ENCODE measurements at places on chromosomes 11 and 22. TPM values are rescaled to one million over a fixed set of nuclear protein-coding genes. Genes with fewer than 3 reads are reported as not detected.

The KIAA0930 gene
- total RNA-seq, result 109 TPM

The SLC17A6 gene
- not detected for total RNA-seq

The KCNJ4 gene
- total RNA-seq, result 0.27 TPM

The LDHAL6A gene
- total RNA-seq, result not detected

The NTM gene
- total RNA-seq, result 92.1 TPM

The ADAMTS15 gene
- 16.8 TPM for total RNA-seq

The KCNE3 gene
- 0.72 TPM for total RNA-seq

The FGF19 gene
- total RNA-seq, result not detected

The CELSR1 gene
- total RNA-seq, result 27.9 TPM

- no peak overlapping the region for H3K4me3 ChIP-seq
- no peak for DNase-seq
- no peak overlapping the region for H3K27ac ChIP-seq
- peaks cover 10% of the 10 kb centered on the region for H3K4me1 ChIP-seq
- H3K27me3 ChIP-seq, result no peaks in the 10 kb centered on the region
Observed at GRCh38 chr11:46896719-46897406, 21.5 kb downstream of the LRP4 start.

DNA sequence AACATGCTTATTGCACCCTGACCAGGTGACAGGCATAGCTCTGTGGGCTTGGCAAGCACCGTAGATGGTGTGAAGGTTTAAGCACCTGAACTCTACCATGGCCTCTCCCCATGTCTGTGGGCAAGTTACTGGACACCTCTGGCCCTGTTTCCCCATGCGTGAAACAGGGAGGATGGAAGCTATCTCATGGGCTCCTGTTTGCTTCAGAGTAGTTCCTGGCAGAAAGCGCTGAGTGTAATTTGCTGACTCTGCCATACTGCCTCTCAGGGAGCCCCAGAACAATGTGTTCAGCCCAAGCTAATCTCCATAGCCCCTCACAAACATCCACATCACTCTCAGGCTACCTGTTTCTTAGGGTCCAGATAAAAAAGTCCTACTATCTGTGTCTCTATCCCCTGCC is 2.4 kb downstream of the CBX6 start:
- no peaks in the 10 kb centered on the region for H3K27me3 ChIP-seq
- peak; percentile 6 for DNase-seq
- no peak overlapping the region for H3K27ac ChIP-seq
- H3K4me3 ChIP-seq, result no peak overlapping the region
- peaks cover 1% of the 10 kb centered on the region for H3K36me3 ChIP-seq

DNA sequence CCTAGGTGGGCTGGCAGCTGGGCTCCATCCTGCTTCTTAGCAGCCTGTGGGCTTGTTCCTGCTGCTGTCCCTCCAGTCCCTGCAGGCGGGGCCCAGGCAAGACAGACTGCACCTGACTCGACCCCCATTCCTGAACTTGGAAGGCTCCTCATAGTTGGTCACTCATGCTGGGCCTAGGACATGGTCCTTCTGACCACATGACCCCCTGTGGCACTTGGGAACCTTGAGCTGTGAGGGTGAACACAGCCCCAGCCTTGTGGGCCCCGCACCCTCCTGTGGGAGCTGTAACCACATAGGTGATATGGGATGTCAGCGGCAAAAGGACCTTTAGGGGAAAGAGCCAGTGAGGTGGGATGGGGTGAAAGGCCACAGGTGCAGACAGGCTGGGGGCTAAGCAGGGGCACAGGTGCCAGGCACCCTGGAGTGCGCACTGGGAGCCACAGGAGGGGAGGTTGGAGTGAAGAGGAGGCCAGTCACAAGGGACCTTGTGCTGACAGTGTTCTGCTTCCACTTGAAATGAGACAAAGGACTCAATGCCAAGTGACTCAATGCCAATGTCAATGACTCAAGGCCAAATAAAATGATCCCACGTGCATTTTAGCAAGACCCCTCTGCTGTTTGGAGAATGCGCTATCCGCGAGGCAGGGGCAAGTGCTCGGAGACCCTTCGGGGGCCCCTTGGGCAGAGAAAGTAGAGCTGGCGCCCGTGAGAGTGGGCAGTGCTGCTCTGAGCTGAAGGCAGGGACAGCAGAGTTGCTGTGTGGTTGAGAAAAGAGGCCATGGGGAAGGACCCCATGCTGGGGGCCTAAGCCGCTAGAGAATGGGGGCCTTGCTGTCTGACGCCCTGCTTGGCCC is 90.7 kb downstream of the MORC2 start:
- H3K4me3 ChIP-seq, result no peak overlapping the region
- no peaks in the 10 kb centered on the region for H3K27me3 ChIP-seq
- peak; percentile 68 for DNase-seq
- H3K27ac ChIP-seq, result no peak overlapping the region
- no peaks in the 10 kb centered on the region for H3K36me3 ChIP-seq

- no peak for DNase-seq
- peaks cover 3% of the 10 kb centered on the region for H3K36me3 ChIP-seq
- no peaks in the 10 kb centered on the region for H3K4me1 ChIP-seq
- H3K4me3 ChIP-seq, result no peak overlapping the region
Observed at GRCh38 chr11:7473717-7474116, 11.6 kb upstream of the OLFML1 start.

GRCh38 chr22:25407859-25408229 is 156.6 kb upstream of the GRK3 start:
- H3K27me3 ChIP-seq, result peaks cover under 1% of the 10 kb centered on the region
- H3K4me3 ChIP-seq, result no peak overlapping the region
- no peaks in the 10 kb centered on the region for H3K36me3 ChIP-seq
- H3K27ac ChIP-seq, result no peak overlapping the region
- H3K4me1 ChIP-seq, result peaks cover 16% of the 10 kb centered on the region

GRCh38 chr11:118434553-118435289 is 1.6 kb upstream of the KMT2A start:
- no peaks in the 10 kb centered on the region for H3K36me3 ChIP-seq
- H3K4me3 ChIP-seq, result peak overlapping the region; percentile 93
- H3K4me1 ChIP-seq, result peaks cover 36% of the 10 kb centered on the region
- H3K27me3 ChIP-seq, result no peaks in the 10 kb centered on the region
- H3K27ac ChIP-seq, result peak overlapping the region; percentile 91
- no peak for DNase-seq

DNA sequence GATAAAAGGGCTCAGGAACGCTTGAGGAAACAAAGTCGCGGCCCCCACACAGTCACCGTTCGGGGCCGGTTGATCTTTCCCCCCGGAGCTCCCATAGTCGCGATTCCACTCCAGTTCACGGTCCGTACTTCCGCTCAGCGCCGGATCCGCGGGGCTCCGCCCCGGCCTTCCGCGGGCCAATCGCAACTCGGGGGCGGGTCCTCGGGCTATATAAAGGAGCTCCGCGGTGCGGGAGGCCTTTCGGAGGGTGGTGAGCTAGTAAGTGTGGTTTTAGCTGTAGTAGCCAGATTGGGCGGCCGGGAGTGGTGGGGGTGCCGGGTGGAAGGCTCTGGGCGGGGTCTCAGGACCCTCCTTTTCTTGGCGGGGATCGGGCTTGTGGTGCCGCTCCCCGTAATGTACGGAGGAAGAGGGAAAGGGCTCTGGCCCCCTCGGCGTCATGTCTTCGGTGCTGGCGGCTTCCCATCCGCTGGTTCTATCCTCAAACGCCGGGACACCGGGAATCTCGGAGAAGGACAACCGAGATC is at the start of the genes C11orf98 and CSKMT:
Gene C11orf98 (minus strand): TSS at position 136 of the 524 bp plus-strand sequence. CDS start 41 bp downstream, at position 95.
Gene CSKMT (plus strand): TSS at position 238 of the 524 bp plus-strand sequence. CDS start 568 bp downstream, outside the sequence.
- peaks cover 7% of the 10 kb centered on the region for H3K36me3 ChIP-seq
- H3K4me3 ChIP-seq, result peak within 1 kb of the TSS; percentile 94
- H3K27me3 ChIP-seq, result no peaks in the 10 kb centered on the region
- DNase-seq, result peak; percentile 98
- H3K4me1 ChIP-seq, result peaks cover 31% of the 10 kb centered on the region
- H3K27ac ChIP-seq, result peak within 1 kb of the TSS; percentile 93

GRCh38 chr22:17774206-17774925 is at the start of gene BID:
Gene BID, minus strand, starts transcription at chr22:17774469. Its CDS starts 24,353 bp downstream, at chr22:17750116.
- H3K4me3 ChIP-seq, result peak within 1 kb of the TSS; percentile 73
- no peaks in the 10 kb centered on the region for H3K27me3 ChIP-seq
- H3K36me3 ChIP-seq, result no peaks in the 10 kb centered on the region
- no peak for DNase-seq

GRCh38 chr11:57349491-57350274 is 11.5 kb downstream of the P2RX3 start:
- H3K36me3 ChIP-seq, result peaks cover 2% of the 10 kb centered on the region
- peaks cover 13% of the 10 kb centered on the region for H3K27me3 ChIP-seq
- no peak overlapping the region for H3K4me3 ChIP-seq
- no peak for DNase-seq
- H3K27ac ChIP-seq, result no peak overlapping the region

DNA sequence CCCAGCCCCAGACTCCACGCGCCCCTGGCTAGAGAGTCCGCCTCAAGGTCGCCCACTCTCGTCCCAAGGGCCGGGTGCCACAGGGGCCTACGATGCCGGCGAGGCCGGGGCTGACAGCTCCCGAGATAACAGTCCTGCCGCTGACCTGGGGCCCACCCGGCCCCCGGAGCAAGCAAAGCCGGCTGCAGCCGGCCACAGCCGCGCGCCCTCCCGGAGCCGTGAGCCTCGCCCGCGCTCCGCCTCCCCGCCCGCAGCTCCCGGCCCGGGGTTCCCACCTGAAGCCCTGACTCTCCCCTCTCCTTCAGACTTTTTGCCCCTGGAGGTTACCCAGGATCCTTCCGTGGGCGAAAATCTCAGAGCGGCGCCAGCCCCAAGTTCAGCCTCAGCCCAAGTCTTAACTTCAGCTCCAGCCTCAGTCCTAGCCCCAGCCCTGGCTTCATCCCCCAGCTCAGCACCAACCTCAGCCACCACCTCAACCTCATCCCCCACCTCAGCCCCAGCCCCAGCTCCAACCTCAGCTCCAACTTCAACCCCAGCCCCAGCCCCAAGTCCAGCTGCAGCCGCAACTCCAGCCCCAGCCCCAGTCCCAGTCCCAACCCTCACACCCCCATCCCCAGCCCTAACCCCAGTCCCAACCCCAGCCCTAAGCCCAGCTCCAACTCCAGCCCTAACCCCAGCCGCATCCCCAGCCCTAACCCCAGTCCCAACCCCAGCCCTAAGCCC is 1.7 kb downstream of the KLHDC7B start:
- H3K4me3 ChIP-seq, result no peak overlapping the region
- H3K27ac ChIP-seq, result peak overlapping the region; percentile 66
- H3K36me3 ChIP-seq, result peaks cover 2% of the 10 kb centered on the region
- peaks cover 15% of the 10 kb centered on the region for H3K4me1 ChIP-seq
- no peaks in the 10 kb centered on the region for H3K27me3 ChIP-seq

DNA sequence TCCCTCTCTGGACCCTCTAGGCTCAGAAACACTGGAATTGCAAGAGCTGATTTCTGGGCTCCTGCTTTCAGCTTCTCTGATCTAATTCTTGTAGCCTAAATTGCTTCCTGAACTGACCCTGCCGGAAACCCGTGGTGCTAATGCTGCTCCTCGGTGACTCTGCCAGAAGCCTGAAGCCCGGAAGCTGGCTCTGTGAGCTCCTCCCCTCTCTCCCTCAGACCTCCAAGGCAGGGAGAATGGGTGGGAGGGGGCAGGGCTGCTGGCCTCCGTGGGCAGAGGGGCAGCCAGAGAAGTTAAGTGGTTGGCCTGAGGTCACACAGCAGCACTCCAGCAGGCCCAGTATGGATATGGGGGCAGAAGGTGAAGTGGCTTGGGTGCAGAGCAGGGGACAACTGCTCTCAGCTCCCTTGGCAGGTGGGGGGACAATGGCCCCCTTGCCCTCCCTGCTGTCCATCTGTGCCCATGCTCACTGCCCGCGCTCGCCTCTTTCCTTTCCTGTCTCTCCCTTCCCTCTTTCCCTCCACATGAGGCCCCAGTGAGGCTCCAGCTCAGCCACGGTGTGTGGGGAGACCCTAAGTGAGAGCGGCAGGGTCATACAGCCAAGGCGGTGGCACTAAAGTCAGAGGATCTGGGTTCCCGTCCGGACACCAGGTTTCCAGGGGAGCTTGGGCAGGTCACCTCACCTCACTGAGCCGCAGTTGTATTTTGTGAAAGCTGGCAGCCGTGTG is 16.2 kb downstream of the CAPN5 start:
- peaks cover 2% of the 10 kb centered on the region for H3K36me3 ChIP-seq
- no peak overlapping the region for H3K4me3 ChIP-seq

DNA sequence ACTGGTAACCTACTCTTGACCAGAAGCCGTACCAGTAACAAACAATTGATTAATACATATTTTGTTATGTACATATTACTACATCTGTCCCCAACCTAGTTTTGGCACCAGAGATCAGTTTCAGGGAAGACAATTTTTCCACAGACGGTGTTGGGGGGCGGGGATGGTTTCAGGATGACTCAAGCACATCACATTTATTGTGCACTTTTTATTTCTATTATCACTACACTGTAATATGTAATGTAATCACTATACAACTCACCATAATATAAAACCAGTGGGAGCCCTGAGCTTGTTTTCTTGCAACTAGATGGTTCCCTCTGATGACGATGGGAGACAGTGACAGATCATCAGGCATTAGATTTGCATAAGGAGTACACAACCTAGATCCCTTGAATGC is 15.5 kb downstream of the DGCR8 start:
- no peak for DNase-seq
- H3K4me3 ChIP-seq, result no peak overlapping the region
- no peak overlapping the region for H3K27ac ChIP-seq
- peaks cover 2% of the 10 kb centered on the region for H3K4me1 ChIP-seq
- no peaks in the 10 kb centered on the region for H3K27me3 ChIP-seq
- peaks cover 64% of the 10 kb centered on the region for H3K36me3 ChIP-seq

- DNase-seq, result no peak
- no peaks in the 10 kb centered on the region for H3K36me3 ChIP-seq
- H3K27me3 ChIP-seq, result no peaks in the 10 kb centered on the region
- H3K4me1 ChIP-seq, result peaks cover 34% of the 10 kb centered on the region
Observed at GRCh38 chr22:40050258-40050657, 55.5 kb downstream of the FAM83F start.

- no peak for DNase-seq
- peak overlapping the region; percentile 98 for H3K4me3 ChIP-seq
- peaks cover 21% of the 10 kb centered on the region for H3K4me1 ChIP-seq
- peaks cover 9% of the 10 kb centered on the region for H3K27me3 ChIP-seq
- H3K36me3 ChIP-seq, result peaks cover under 1% of the 10 kb centered on the region
Observed at GRCh38 chr11:43644621-43645299, 35.8 kb upstream of the HSD17B12 start.

GRCh38 chr22:30855677-30856518 is 112.7 kb downstream of the MORC2 start:
- H3K4me3 ChIP-seq, result no peak overlapping the region
- peaks cover 2% of the 10 kb centered on the region for H3K27me3 ChIP-seq
- H3K27ac ChIP-seq, result no peak overlapping the region
- peaks cover 6% of the 10 kb centered on the region for H3K36me3 ChIP-seq
- no peaks in the 10 kb centered on the region for H3K4me1 ChIP-seq
- DNase-seq, result no peak

DNA sequence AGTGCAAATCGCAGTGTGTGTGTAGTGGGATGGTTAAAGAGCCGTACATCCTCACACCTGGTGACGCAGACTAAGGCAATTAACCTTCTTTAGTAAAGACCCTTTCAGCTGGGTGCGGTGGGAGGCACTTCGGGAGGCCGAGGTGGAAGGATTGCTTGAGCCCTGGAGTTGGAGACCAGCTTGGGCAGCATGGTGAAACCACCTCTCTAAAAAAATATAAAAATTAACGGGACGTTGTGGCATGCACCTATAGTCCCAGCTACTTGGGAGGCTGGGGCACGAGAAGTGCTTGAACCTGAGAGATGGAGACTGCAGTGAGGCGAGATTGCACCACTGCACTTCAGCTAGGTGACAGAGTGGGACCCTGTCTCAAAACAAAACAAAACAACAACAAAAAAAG is 31.5 kb downstream of the ZBTB16 start:
- peak overlapping the region; percentile 45 for H3K27ac ChIP-seq
- no peak for DNase-seq
- peaks cover 22% of the 10 kb centered on the region for H3K27me3 ChIP-seq
- H3K36me3 ChIP-seq, result peaks cover 29% of the 10 kb centered on the region
